Myocyte (in vitro differentiated cells): ENCODE measurements at places on chromosomes 6 and 20.

DNA sequence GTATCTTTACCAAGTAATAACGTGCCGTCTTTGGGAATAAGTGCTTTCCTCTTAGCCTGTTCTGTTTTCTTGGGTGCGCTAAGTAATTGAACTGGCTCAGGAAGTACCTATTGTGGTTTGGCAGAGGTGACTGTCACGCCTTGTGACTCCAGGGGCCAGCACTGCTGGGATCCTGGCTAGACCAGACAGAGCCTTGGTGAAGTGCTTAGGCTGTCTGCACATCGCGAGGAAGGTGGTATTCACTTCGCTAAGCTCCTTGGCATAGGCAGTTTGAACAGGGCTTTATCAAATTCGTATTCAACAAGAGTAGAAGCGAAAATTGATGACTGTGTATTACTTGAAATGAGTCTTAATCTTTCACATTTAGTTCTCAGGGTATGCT, 17.6 kb downstream of the PRDM1 start:
- DNase-seq: no peak

- DNase-seq: no peak
These were observed 141.9 kb upstream of the NEDD9 start for GRCh38 chr6:11374036-11375010.

GRCh38 chr6:80544976-80545722, 438.7 kb downstream of the BCKDHB start:
- no peak for DNase-seq

DNA sequence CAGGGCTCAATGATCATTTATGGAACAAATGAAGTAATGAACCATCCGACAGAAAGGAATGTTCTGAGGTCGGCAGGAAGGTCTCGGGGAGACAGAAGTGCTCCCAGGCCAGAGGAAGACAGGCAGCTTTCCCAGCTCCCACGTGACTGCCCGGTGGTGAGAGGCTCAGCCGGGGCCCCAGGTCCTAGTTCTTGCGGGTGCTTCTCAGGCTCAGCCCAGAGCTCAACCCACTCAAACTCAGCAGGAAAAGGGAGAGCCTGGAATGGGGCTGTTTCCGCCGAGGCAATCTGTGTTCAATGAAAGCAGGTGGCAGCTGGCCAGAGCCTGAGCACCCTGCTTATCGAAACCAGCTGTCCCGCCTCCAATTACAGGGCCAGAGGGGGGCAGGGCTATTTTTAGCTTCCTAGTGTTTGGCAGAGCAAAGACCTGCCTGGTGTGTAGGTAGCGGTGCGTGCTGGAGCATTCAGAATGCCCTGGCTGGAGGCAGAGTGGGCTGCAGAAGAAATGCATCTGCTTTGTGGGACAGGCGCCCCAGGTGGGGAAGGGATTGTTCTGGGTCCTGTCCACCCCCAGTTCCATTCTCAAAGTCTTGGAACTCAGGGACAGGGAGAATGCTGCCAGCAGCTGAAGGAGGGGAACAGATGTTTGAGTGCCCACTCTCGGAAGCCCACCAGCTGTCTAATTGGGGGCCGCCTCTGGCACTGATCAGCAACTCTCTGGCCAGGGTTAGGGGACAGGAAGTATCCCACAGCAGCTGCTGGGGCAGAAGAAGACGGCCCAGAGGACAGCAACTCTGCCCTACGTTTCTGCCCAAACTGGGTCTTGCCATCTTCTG, 145.1 kb downstream of the PREX1 start:
- DNase-seq: peak; percentile 96

- DNase-seq: no peak
These were observed 40.7 kb downstream of the YTHDF1 start for GRCh38 chr20:63175038-63175895.

- DNase-seq: peak; percentile 82
These were observed 6.2 kb downstream of the TMEM242 start for GRCh38 chr6:157316871-157317814.

DNA sequence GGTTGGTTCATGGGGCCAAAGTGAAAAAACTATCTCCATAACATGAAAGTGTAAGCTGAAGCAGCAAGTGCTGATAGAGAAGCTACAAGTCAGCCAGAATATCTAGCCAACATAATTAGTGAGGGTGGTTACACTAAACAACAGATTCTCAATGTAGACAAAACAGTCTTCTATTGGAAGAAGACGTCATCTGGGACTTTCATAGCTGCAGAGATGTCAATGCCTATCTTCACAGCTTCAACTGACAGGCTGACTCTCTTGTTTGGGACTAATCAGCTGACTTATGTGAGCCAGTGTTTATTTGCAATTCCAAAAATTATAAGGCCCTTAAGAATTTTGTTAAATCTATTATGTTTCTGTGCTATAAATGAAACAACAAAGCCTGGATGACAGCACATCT, 63.2 kb downstream of the GMDS start:
- DNase-seq: no peak

- no peak for DNase-seq
These were observed 157.7 kb downstream of the ERMARD start for GRCh38 chr6:169909113-169909512.

DNA sequence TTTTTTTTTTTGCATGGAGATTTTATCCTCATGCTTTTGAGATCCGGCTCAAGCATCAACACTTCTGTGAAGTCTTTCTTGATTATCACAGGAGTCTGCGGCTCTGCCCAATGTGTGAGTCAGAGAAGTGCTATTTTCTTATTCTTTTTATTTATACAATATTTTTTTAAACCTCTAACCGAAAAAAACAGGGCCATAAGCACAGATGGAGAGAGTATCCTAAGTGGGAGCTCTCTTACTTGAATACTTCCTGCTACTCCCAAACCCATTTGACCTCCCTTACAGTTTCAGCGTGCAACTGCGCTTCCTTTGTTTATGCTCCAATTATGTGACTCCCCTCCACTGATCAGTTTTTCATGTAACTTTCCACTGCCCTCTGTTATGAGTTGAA, 8.7 kb upstream of the ATXN1 start:
- peak; percentile 41 for DNase-seq

GRCh38 chr6:54856129-54856528, 9.6 kb downstream of the FAM83B start:
- no peak for DNase-seq

- peak; percentile 51 for DNase-seq
These were observed 178.8 kb upstream of the SNX9 start for GRCh38 chr6:157644043-157644810.

DNA sequence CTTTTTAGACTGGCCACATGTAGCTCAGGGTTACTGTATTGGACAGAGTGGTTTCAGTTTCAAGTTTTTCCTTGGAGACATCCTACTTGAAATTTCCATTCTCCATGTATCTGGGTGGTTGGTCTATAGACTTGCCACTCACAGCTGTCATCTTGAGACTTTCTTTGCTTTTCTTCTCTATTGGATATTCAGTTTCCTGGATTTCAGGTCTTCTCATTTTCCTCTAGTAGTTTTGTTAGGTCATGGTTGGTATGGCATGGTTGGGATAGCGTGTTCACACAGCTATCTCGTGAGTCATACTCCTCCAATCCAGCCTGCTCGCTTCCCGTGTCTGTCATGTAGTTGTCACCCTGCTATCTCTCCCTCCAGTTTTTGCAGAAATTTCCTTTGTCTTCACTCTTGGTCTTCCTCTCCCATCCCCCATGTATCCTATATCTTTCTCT, 48.3 kb downstream of the PTPN1 start:
- peak; percentile 81 for DNase-seq

GRCh38 chr6:30903236-30903635, 4.8 kb upstream of the GTF2H4 start:
- no peak for DNase-seq

- peak; percentile 41 for DNase-seq
These were observed 82.1 kb downstream of the ADAT2 start for GRCh38 chr6:143368426-143368825.

DNA sequence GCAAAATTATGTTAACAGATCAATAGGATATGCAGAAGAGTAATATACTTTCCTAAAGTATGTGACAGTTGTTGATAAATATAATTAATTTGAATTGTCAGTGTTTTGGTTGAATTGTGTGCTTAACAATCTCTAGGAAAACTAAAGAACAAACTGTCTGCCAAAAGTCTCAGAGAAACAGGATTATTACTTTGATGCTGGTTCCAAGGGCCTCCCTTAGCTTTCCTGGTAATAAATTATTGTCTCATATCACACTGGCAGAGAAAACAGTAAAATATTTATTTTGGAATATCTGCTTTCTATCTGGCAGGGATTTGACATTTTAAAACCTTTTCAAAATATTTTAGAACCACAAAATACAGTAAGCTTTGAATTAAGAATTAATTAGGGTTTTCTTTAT, 40.1 kb upstream of the CARMIL1 start:
- no peak for DNase-seq

- DNase-seq: peak; percentile 46
These were observed 172.2 kb downstream of the AIG1 start for GRCh38 chr6:143232849-143233248.

DNA sequence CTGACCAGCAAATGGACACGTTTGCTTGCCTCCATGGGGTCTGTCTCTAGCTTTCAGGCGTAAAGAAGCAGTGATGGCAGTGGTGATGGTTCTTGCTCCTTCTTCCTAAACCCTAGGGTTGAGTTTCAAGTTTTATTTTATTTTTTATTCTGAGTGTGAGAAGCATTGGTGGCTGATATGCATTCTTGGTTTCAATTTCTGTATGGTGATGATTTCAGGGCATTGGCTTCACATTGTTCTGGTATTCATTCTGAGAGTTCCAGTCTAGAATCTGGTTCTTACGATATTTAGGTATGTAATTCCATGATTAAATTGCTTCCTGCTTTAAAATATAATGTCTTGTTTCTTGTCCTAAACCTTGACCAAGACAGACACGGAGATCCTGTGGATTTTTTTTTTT, 444.5 kb upstream of the IMPG1 start:
- DNase-seq: no peak

GRCh38 chr20:57666834-57667157, 43.0 kb downstream of the PMEPA1 start:
- no peak for DNase-seq

DNA sequence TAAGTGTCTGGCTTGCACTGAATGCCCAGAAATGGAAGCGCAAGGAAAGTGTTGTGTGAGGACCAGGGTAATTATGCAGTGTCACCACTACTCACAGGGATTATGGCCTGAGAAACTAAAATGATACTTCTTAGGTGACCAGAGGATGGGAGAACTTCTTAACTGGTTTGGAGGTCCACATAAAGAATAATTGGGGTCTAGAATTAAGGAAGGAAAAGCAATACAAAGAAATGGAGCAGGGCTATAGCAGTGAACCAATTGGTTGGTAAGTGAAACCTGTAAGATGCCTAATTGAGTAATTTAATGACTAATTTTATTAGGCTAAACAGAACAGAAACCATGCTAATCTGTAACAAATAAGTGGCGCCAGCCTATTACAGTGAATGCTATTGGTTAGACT, 5.3 kb downstream of the TSPYL4 start:
- DNase-seq: no peak

- peak; percentile 19 for DNase-seq
These were observed 644 bp downstream of the MAD2L1BP start for GRCh38 chr6:43636308-43636659.

GRCh38 chr6:108874470-108875160, 26.4 kb downstream of the ARMC2 start:
- peak; percentile 26 for DNase-seq
